Fibroblast of the aortic adventitia (primary cell): ENCODE measurements at places on chromosomes 1 and 21. TPM values are rescaled to one million over a fixed set of nuclear protein-coding genes. Genes with fewer than 3 reads are reported as not detected.
A peak's percentile ranks its signal among the peaks of the same experiment; 100 is the strongest.

- DNase-seq = no peak
Measured at GRCh38 chr1:229119161-229119560, 151.8 kb upstream of the RAB4A start.

GRCh38 chr1:184929711-184930202, 44.6 kb downstream of the NIBAN1 start:
- no peak for DNase-seq

DNA sequence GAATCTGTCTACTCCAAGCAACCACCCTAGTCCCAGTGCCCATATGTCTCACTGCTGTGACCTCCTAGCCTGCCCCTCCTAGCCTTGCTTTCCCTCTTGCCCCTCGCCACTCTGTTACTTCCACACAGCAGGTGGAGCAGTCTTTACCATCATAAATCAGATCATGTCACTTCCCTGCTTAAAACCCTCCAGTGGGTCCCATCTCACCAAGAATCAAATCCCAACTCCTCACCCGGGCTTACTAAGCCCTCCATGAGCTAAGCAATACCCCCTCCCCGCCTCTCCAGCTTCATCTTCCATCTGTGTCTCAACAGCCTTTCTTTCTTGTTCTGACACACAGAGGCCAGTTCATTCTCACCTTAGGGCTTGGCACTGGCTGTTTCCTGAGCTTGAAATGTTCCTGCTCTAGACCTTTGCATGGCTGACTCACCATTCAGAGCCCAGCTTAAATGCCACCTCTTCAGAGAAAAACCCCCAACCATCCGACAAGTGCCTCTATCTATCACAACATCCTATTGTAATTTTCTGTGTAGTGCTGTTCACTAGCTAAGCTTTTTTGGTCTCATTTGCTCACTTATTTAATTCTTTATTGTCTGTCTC, 22.3 kb downstream of the KNCN start:
- no peak for DNase-seq

GRCh38 chr1:3212453-3213355, 143.7 kb downstream of the PRDM16 start:
- DNase-seq = no peak

DNA sequence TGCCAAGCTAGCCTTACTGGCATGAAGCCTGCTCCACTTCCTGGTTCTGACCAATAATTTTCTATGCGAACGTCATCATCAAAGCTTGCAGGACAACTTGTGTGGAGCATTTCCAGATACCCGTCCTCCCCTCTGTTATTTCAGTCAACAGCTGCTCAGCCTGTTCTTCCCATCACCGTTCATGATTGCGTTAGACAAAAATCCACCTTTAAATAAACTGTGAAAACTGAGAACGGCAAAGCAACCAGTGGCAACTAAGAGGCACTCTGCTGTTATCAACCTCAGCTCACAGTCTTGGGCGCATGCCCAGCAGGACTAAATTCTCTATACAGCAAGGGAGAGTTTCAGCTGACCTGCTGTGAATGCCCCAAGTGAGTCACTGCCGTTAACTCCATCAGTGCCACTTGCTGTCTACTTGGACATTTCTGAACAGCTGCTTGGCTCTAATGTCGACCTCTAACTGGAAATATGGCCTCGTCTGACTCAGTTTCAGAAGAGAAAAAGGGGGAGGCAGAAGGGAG, 207.4 kb upstream of the RUNX1 start:
- DNase-seq = peak; percentile 100

TNFRSF9 gene
- total RNA-seq = under 0.01 and 0.90 TPM in 2 replicates

EPHB2 gene
- total RNA-seq = 3.8 and 24.9 TPM in 2 replicates
